ENCODE measurements at places on chromosomes 13 and 19. TPM values are rescaled to one million over a fixed set of nuclear protein-coding genes. Genes with fewer than 3 reads are reported as not detected.

DNA sequence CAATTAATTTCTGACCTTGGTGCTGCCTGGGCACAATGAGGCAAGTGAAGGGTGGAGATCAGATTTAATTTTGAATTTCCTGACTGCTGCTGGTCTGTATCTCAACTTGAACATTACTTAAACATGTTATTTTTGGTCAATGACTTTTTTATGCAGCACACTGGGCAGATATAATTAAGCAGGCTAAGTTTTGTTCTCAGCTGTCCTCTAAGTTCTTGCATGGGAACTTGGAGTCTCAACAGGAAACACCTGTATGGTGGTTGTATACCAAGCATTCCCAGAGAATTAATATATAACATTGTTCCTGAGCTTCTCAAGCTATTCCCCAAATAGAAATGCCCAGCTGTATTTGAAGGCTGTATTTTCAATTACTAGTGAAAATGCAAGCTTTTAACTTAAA is 113.5 kb upstream of the EDNRB start:
- no peaks in the 10 kb centered on the region for H3K36me3 ChIP-seq
- no peak overlapping the region for H3K4me3 ChIP-seq
- H3K27ac ChIP-seq = no peak overlapping the region
- no peak for DNase-seq

GRCh38 chr19:6527893-6528543 is 2.8 kb upstream of the TNFSF9 start:
- no peaks in the 10 kb centered on the region for H3K27me3 ChIP-seq
- no peaks in the 10 kb centered on the region for H3K36me3 ChIP-seq
- H3K27ac ChIP-seq = no peak overlapping the region
- peaks cover 24% of the 10 kb centered on the region for H3K4me1 ChIP-seq
- no peak overlapping the region for H3K4me3 ChIP-seq

GRCh38 chr13:41590643-41591042 is 133.3 kb downstream of the RGCC start:
- no peak for DNase-seq
- H3K4me3 ChIP-seq = no peak overlapping the region
- no peak overlapping the region for H3K27ac ChIP-seq

DNA sequence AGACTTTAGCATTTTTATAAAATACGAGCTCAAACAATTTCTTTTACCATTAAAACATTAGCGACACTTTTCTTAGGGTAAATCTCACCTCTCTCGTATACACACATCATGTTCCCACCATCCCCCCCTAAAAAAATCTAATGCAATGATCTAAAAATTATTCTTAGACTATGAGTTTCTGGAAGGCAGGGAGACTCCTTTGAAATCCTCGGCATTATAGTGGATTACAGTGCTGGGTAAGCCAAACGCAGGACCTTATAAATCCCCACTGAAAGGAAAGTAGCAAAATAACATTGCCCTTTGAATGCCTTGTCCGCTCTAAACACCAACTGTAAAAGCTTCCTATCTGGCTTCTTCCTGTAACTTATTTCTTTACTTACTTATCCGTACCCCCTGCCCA is 35.0 kb downstream of the NUFIP1 start:
- no peaks in the 10 kb centered on the region for H3K36me3 ChIP-seq
- no peak overlapping the region for H3K27ac ChIP-seq
- H3K4me1 ChIP-seq = no peaks in the 10 kb centered on the region
- DNase-seq = no peak
- H3K4me3 ChIP-seq = no peak overlapping the region
- no peaks in the 10 kb centered on the region for H3K27me3 ChIP-seq

- H3K27ac ChIP-seq = no peak overlapping the region
- H3K4me3 ChIP-seq = no peak overlapping the region
- H3K36me3 ChIP-seq = no peaks in the 10 kb centered on the region
- H3K27me3 ChIP-seq = no peaks in the 10 kb centered on the region
- DNase-seq = no peak
Observed at GRCh38 chr13:46119883-46120614, 15.2 kb upstream of the CPB2 start.

Gene FFAR1
- total RNA-seq = not detected

Gene RANBP3
- 94.9 TPM for total RNA-seq

Gene NCCRP1
- not detected for total RNA-seq

Data from naive thymus-derived CD4-positive, alpha-beta T cell (primary cell).